ENCODE measurements at places on chromosomes 7 and 10.

DNA sequence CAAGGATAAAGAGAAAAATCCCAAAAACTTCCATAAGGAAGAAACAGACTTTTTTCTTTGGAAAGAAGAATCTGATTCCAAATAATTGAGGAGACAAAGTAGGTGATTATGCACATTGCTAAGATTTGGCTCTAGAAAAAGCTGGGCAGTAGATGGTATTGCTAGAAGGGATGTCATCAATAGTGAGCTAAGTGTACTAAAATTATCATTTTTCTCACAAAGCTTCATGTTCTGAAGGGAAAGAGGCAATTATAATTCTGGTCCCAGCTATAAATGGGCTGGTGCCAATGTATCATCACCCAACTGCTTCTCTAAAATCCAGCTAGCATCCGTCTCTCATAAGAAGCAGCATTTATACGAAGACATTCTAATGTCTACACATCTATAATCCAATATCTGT is 23.9 kb downstream of the STEAP1 start:
- no peak for DNase-seq

DNA sequence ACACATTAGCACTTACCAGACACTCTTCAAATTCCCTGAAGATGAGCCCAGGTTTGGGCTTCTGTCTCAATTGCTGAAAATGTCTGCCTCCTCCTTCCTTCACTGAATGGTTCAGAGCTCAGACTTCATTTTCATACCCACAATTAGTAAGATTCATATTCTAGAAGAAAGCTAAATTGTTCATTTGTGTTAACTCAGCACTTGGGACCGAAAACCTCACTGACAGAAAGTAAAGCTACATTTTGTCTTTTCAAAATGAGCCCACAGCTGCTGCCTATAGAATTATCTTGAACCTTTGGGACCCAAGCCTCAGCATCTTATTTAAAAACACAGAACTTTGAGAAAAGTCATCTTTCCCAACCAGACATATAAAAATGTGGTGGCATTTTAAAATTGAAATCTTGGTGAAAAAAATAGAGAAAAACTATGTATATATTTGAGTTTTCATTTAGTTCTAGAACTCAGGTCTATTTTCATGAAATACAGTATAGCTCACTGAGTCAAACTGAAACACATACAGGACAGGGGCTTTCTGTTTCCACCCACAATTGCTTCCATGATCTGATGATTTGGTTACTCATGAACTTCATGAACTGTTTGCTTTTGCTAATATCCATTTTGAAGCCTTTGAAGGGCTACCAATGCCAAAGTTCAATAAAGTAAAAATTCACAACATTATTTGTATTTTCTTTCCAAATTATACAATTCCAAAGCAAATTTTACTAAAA is 119.1 kb upstream of the PFKP start:
- DNase-seq: no peak

- DNase-seq: no peak
Measured at GRCh38 chr7:65453341-65454030, 79.8 kb downstream of the ZNF92 start.

DNA sequence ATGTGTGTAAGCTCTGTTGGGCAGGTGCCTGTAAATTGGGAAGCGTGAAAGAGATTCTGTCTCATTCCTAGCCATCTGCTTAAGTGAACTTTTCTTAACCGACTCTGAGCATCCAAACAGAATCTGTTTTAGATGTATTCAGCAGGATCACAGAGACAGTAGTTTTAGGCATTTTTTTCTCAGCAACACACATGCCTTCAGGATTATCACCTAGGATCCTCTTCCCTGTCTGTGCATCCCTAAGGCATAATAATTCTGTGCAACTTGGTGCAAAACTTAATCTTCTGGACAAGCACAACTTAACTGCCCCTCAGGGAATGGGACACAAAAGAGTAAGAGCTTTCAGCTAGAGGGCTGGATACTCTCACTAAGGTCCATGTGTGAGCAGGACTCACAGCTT is 284.8 kb downstream of the C7orf25 start:
- DNase-seq: no peak

DNA sequence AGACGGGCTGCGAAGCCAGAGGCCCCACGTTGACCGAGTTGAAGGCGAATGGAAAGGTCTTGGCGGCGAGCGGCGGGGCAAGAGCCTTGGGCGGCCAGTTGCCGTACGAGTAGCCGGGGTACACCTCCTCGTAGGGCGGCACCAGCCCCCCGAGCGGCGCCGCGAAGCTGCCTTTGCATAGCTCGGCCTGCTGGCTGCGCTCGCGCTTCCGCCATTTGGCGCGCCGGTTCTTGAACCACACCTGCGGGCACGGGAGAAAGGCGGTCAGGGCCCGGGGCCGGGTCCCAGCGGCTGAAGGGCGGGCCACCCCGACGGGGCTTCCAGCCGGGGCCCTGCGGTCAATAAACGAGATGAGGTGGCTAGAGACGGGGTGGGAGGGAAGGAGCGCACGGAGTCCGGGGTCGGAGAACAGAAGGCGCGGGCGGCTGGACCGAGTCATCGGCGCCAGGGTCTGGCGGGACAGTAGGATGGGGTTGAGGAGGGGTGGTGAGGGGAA is 4.8 kb downstream of the ELOVL3 start:
- DNase-seq: no peak

DNA sequence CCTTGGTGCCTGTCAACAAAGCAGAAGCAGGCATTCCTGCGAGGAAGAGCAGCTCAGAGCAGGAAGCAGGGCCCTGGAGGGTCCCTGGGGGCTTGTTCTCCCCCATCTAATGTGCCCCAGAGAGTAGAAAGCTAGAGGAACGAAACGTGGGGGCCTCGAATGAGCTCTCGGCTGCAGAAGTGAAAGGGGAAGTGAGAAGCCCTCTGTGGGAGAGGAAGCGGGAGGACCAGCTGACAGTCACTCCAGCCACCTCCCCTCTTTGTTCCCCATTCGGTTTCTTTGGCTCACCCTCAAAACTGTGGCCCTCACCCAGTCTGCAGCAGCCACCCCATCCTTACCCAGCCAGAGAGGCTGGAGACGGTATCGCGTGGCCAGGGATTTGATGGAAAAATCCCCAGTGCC is 25.0 kb downstream of the C10orf105 start:
- DNase-seq: no peak

DNA sequence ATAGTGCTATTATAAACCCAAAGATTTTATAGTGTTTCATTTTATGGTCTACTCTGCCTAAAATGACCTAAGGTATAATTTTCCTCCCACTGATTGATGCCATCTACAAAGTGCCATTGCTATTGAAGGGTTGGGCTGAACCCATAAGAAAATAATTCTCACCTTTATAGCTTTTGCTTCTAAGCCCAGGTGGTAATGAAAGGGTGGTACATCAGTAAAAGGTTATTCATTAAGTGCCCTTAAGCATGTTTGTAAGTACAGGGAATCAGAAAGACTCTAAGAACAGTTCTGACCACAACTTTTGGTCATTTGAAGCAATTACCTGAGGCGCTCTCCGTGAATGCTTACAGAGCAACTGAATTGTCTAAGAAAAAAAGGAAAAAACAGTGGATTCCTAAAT is 1247.3 kb downstream of the NXPH1 start:
- DNase-seq: no peak

GRCh38 chr7:116872026-116872425 is 9.6 kb downstream of the CAPZA2 start:
- DNase-seq: no peak

DNA sequence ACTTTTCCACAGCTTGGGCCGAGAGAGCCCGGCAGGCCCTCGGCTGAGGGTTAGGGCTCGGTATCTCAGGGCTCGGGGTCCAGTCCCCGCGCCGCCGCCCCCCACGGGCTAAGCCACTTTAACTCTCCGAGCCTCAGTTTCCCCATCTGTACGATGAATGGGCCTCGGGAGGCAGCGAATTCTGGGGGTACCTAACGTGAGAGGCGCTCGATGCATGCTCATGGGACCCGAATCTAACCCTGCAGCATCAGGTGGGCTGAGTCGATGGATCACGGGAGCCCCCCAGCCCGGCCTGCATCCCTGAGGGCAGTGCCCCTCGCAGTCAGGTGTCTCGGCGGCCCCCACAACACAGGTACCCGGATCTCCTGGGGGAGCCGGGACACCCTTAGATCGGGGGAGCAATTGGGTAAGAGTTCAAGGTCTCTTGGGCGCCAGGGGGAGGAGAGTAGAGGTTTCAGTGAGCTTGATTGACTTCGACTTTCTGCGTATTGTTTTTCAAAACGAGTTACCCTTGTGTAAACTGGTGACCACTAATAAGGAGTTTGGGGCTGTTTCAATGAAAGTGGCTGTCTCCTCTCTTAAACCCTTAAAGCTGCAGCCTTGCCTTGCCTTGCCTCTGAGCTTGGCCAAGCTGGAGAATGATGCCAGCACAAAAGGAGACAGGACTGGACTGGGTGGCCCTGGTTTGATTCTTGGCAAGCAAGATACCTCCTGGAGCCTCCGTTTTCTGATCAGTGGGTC is 631 bp downstream of the POR start:
- no peak for DNase-seq

DNA sequence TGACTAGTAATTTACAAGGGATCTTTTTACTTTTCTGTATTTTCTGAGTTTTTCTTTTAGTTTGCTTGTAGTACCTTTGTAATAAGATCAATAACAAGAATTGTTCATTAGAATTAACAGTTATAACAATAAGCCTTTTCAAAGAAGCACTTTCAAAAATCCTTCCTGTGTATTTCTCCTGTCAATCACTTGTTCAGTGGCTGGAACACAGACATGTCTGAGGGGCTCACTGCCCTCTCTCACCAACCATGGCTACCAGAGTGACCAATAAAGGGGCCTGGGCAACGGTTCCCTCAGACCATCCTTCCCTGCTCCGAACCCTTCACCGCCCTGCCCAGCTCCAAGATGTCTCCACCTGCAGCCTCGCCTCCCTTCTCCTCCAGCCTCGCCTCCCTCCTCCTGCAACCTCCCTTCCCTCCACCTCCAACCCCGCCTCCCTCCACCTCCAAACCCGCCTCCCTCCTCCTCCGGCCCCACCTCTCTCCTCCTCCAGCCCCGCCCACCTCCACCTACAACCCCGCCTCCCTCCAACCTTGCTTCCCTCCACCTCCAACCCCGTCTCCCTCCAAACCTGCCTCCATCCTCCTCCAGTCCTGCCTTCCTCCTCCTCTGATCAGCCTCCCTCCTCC is 353.4 kb downstream of the TNS3 start:
- no peak for DNase-seq

GRCh38 chr7:117271566-117271965 is 51.3 kb downstream of the WNT2 start:
- no peak for DNase-seq

DNA sequence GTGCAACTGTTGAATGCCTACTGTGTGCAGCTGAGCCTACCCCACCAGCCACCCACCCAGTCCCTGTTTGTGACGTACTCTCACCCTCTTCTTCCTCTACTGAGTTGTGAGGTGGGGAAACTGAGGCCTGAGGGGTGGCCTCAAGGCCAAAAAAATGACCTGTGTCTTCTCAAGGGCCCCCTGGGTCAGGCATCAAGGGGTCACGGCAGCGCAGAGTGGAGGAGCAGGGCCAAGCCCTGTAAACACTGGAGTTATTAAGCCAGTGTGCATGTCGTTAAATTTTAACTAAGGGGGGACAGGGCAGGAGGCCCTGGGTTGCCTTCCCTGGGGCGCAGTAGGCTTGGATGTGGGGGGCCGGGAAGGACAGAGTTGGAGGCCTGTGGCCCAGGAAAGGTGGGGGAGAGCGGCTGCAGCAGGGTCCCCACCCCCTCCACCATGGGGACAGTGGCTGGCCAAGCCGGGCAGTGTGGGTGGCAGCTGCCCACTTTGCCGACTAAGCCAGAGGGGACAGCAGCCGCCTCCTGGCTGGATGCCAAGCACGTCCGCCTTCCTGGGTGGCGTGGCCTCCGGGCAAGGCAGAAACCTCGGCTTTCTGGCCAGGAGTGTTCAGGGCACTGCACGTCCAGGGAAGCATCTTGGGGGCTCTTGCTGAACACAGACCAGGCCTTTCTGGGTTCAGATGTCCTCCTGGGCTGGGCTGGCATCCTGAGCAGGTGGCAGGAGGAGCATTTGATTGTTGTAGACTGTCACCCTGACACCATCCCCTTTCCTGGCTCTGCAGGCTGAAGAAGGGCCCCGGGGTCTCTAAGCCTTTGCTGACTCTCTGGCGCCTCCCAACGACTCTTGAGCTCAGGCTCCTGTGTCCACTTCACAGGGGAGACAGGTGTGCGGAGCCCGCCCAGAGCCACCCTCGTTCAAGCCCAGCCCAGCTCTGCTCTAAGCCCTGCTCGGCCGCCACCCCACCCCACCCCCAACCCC is 1.9 kb downstream of the SLC29A4 start:
- no peak for DNase-seq

DNA sequence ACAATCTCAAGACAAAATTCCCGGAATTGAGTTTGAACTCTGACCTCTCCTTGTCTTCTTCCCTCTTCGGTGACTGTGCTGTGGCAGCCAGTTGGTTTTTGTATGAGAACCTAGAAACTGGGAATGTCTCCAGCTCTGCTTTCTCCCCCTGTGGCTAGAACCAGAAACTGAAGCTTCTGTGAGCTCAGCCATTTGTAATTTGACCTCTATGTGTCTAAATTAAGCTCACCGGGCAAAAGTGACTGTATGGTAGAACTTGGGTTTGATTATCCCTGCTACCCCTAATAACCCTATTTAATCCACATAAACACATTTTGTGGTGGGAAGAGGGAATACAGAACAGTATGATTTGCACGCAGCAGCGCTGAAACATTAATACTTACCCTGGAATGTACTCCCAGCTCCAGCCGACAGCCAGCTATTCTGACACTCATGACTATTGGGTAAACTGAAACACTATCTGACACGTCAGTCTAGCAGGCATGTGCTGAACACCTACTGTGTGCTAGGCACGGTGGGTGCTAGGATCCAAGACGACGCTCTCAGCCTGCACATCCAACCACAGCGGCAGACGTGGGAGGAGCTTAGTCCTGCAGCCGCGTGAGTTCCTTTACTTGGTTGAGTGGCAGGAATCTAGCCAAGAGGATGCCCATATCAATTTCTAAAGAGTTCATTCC is 324.8 kb downstream of the SFMBT2 start:
- no peak for DNase-seq

GRCh38 chr7:155219947-155220769 is 77.5 kb upstream of the INSIG1 start:
- no peak for DNase-seq

All from stimulated activated CD8-positive, alpha-beta memory T cell treated with anti-CD3 and anti-CD28 coated beads, Interleukin-7, amount 100 ng/mL, for 1 hour (primary cell).